Chondrocyte (in vitro differentiated cells): ENCODE measurements at places on chromosomes 7 and 10. TPM values are rescaled to one million over a fixed set of nuclear protein-coding genes. Genes with fewer than 3 reads are reported as not detected.
A peak's percentile ranks its signal among the peaks of the same experiment; 100 is the strongest.

The LSM8 gene
- total RNA-seq = 21.5 to 26.4 TPM (median 23.2 TPM) in 3 replicates

The ADAM22 gene
- 0.92 to 6.6 TPM (median 1.6 TPM) in 3 replicates for total RNA-seq

The NT5C3A gene
- 9.7 to 15.6 TPM (median 14.5 TPM) in 3 replicates for total RNA-seq

The MLXIPL gene
- total RNA-seq = not detected in 3 replicates

The TMEM273 gene
- total RNA-seq = not detected in 3 replicates

GRCh38 chr10:22874189-22874854, 53.5 kb upstream of the ARMC3 start:
- DNase-seq = no peak
- H3K4me1 ChIP-seq = peaks cover 5% of the 10 kb centered on the region
- no peak overlapping the region for H3K4me3 ChIP-seq
- no peaks in the 10 kb centered on the region for H3K36me3 ChIP-seq

DNA sequence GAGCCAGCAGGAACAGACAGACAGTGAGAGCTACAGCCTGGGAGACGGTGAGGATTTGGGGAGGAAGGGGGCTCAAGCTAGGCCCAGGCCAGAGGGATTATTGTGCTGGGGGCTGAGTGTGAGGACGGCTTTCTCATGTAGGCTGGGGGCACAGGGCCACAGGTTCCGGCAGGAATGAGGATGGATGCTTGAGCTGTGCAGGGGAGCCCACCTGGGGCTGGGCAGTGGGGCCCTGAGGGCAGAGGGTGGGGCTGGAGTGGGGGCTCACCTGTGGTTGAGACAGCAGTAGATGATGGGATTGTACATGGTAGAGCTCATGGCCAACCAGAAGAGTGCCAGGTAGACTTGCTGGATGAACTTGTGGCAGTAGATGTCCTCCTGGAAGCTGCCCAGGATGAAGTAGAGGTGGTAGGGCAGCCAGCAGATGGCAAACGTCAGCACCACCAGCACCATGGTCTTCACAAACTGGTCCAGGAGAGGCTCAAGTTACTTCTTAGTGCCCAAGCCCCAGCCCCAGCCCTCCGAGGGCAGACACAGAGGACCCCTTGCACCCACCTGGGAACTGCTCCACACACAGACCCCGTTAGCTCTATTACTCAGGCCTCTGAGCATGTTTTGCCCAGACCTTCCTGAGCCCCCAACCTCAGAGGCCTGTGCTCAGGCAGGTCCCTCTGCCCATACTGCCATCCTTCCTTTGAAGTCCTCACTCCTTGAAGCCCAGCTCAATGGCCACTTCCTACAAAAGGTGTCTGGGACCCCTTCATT, 9.7 kb downstream of the TACR2 start:
- peaks cover 25% of the 10 kb centered on the region for H3K4me1 ChIP-seq
- peaks cover 7% of the 10 kb centered on the region for H3K36me3 ChIP-seq
- DNase-seq = peak; percentile 47
- H3K27me3 ChIP-seq = no peaks in the 10 kb centered on the region
- H3K27ac ChIP-seq = peak overlapping the region; percentile 56

DNA sequence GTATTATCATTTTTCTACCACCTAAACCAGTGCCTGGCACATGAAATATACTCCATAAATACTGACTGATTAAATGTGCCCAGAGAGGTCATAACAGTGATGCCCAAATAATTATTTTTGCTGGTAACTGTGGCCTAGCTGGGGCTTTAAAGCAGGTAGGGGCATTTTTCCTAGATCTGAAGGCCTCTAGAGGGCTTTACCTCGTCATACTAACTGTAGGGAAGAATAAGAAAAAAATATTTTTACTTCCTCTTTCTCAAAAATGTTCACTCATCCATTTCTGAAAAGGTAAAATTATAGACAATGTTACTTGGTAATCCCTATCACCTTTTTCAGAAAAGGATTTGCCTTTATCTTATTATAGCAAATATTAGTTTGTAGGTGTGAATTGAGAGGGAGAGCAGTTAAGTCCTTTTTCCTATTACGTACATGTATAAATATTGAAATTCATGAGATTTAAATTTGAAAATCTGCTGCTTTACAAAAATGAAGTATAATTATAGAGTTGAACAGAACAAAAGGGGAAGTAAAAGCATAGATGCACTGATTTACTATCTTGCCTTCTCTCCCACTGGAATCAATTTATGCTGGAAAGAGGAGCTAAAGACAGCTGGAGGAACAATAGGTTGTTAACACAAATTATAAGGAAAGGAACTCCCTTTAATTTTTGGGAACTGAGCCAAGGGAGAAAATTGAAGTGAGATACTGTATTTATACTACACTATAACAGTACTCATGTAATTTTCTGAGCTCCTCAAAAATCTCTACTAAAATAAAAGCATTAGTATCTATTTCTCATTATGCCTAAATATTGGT, 71.5 kb upstream of the NOBOX start:
- H3K4me3 ChIP-seq = no peak overlapping the region
- no peak for DNase-seq
- no peaks in the 10 kb centered on the region for H3K4me1 ChIP-seq
- no peaks in the 10 kb centered on the region for H3K36me3 ChIP-seq
- H3K27me3 ChIP-seq = peaks cover 6% of the 10 kb centered on the region
- no peak overlapping the region for H3K27ac ChIP-seq

DNA sequence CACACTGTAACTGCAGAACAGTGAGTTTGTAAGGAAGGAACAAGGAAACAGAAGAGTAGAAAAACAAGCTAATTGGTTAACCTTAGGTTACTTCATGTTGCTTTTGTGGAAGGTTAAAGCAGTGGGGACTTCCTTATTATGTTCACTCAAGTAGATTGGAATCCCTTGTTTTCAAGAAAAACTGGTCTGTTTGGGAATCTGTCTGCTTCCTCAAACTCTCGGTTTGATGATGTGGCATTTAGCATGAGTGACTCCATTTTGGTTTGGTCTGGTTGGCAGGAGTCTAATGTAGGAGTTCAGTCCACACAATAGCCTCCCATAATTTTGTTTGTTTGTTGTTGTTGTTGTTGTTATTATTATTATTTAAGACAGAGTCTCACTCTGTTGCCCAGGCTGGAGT, 3.8 kb upstream of the TRIM56 start:
- no peak for DNase-seq
- H3K4me3 ChIP-seq = no peak overlapping the region
- no peak overlapping the region for H3K27ac ChIP-seq
- H3K36me3 ChIP-seq = no peaks in the 10 kb centered on the region
- H3K27me3 ChIP-seq = no peaks in the 10 kb centered on the region

GRCh38 chr7:42790196-42790595, 121.7 kb downstream of the C7orf25 start:
- no peak overlapping the region for H3K4me3 ChIP-seq
- no peak overlapping the region for H3K27ac ChIP-seq
- H3K27me3 ChIP-seq = peaks cover 15% of the 10 kb centered on the region
- no peaks in the 10 kb centered on the region for H3K36me3 ChIP-seq

DNA sequence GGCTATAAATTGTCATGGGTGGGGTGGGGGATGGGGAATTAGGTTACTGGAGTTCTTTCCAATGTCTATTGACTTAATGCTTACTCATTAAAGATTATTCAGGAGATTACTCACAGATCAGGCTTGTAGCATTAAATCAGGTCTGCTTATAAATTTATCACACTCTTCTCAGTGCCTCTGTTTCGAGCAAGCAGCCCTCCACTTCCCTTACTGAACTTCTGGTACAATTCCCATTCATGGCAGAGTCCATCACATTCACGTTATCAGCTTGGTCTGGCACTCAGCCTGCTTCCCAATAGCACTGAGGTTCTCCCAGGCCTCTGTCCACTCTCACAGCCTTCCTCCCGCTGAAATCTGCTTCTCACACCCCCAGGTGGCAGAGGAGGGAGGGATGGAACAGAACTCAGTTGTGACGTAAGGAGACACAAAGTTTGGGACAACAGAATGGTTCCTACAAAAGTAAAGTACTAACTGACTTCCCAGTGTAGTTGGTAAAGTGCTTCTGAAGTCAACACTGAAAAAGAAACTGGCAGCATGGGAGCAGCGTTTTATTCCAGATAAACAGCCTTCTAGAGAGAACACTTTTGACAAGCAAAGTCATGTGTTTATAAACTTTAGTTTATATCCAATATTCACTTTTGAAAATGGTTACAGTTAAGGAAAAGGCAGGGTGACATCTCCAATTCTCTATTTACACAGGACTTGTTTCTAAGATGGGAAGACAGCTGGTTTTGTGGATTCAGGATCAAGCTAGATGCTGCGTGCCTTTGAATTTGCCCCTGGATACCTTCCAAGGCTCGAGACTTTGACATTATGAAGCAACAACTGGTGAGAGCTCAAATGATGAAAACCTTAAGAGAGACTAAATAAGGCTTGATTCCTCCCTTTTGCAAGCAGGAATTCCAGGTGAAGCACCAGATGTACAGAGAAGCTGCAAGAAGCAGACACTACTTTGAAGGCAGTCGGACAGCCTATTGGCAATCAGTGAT, 81.4 kb downstream of the ATXN7L1 start:
- no peak overlapping the region for H3K4me3 ChIP-seq
- H3K4me1 ChIP-seq = peaks cover 6% of the 10 kb centered on the region
- no peaks in the 10 kb centered on the region for H3K27me3 ChIP-seq
- no peak overlapping the region for H3K27ac ChIP-seq

DNA sequence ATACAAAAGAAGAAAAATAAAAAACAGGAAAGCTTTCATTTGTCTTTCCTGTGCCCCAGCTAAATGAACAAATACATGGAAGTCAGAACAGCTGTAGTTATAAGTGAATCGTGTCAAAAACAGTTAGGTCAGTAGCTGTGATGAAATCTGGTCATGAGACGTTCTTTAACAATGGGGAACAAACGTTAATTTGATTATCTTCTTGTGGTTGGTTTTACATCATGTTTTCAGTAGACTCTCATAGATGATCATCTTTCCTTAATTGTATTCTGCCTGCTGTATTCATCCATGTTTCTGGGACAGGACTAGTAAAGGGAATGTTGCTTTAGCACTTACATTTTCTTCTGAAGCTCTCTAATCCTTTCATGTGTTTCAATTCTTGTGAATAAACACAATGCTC, 97.0 kb downstream of the PCLO start:
- no peak for DNase-seq
- no peaks in the 10 kb centered on the region for H3K36me3 ChIP-seq
- H3K27ac ChIP-seq = no peak overlapping the region
- H3K27me3 ChIP-seq = no peaks in the 10 kb centered on the region
- H3K4me1 ChIP-seq = no peaks in the 10 kb centered on the region

- DNase-seq = no peak
- H3K4me3 ChIP-seq = no peak overlapping the region
- peaks cover 8% of the 10 kb centered on the region for H3K36me3 ChIP-seq
- peaks cover 19% of the 10 kb centered on the region for H3K4me1 ChIP-seq
These were observed 254.1 kb downstream of the ARL4A start for GRCh38 chr7:12941512-12941911.

DNA sequence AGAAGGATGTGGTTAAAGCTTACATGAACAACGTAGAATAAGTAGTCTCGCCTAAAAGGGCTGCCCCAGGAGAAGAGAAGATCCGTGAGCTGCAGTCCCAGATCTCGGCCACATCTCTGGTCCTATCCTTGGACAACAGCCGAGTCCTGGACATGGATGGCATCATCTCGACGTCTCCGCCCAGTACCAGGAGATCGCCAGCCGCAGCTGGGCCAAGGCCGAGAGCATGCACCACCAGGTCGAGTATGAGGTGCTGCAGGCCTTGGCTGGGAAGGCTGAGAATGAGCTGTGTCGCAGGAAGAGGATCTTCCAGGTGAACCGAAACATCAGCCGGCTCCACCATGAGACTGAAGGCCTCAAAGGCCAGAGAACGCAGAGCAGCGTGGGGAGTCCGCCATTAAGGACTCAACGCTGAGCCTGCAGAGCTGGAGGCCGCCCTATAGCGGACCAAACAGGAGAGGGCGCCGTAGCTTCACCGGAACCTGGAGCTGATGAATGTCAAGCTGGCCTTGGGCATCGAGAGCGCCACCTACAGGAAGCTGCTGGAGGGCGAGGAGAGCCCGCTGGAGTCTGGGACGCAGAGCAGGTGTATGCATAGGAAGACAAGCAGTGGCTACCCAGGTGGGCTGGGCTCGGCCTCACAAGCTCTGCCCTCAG, 22.2 kb downstream of the LIPK start:
- H3K27ac ChIP-seq = no peak overlapping the region
- peaks cover 27% of the 10 kb centered on the region for H3K27me3 ChIP-seq
- H3K4me1 ChIP-seq = no peaks in the 10 kb centered on the region
- no peaks in the 10 kb centered on the region for H3K36me3 ChIP-seq
- DNase-seq = peak; percentile 83
- H3K4me3 ChIP-seq = no peak overlapping the region

GRCh38 chr10:129936266-129936922, 27.7 kb downstream of the EBF3 start:
- no peak for DNase-seq
- no peak overlapping the region for H3K27ac ChIP-seq
- no peaks in the 10 kb centered on the region for H3K4me1 ChIP-seq
- H3K4me3 ChIP-seq = no peak overlapping the region
